Activated naive CD8-positive, alpha-beta T cell treated with anti-CD3 and anti-CD28 coated beads, Interleukin-2, amount 50 U/mL, for 16 hours (primary cell): ENCODE measurements at places on chromosomes 4 and X.

DNA sequence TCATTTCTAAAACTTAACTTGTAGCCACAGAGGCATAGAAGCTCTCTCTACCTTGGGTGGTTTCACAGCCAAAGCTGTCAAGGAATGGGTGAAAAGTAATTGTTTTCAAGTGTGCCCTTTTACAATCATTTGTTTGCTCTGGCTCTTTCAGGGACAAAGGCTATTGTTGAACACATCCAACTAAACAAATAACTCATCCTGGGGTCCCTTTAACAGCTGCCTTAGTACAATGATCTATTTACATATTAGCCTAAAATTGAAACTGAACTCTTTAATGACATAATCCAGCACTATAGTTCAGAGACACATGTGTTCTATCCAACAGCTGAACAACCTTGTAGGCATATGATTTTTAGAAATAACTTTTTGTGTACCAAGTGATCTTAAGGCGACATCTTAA lies 3.7 kb downstream of the HHIP start:
- DNase-seq: no peak

- DNase-seq: no peak
These were observed 46.0 kb downstream of the TMA16 start for GRCh38 chr4:163540448-163540847.

GRCh38 chrX:104795804-104796203 lies 229.8 kb downstream of the IL1RAPL2 start:
- no peak for DNase-seq

GRCh38 chrX:113548308-113549015 lies 707.8 kb upstream of the AMOT start:
- DNase-seq: no peak

DNA sequence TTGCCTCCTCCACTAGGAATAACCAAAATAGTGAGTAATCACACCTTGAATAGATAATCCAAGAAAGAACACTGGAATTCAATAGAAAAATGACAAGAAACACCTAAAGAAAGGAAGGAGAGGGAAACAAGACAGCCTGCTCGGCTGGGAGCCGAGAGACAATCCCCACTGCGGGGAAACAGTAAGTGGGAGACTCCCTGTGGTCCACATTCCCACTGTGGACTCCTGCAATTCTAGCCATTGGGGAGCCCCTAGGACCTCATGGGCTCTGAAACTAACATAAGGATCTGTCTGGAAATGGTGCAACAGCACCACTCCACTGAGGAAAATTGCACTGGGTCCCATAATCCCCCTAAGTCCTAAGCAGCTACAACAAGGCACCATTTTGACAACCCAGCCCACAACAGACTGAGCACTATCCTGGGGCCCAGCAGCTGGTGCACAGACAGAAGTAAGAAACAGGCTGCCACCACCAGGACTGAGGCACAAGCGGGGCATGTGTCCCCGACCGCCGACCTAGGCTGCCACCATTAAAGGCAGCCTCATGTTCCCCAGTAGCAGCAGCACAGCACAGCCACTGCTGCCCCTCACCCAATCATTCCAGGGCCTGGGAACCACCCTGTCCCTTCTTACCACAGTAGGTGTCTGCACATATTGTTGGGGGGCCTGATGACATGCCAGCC lies 14.2 kb downstream of the LRBA start:
- no peak for DNase-seq

DNA sequence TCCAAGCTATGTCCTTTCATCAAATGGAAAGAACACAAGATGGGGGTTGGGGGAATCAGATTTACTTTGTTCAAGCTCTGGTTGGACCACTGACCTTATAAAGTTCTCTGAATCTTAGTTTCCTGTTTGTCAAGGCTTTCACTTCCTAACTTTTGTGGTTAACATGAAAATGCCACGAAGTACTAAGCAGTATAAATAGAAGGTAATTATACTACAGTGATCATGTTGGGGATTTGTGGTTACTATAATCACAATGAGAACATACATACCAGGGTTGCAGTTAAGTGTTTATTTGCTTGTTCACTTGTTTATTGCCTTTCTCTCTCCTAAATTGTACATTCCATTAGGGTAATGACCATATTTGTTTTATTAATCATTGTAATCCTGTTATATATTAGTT lies 53.2 kb downstream of the SPRY1 start:
- DNase-seq: no peak

GRCh38 chrX:45768666-45769236 lies 568.1 kb upstream of the DIPK2B start:
- DNase-seq: no peak

GRCh38 chrX:14598330-14598729 lies 69.0 kb downstream of the GLRA2 start:
- DNase-seq: no peak

- DNase-seq: no peak
These were observed 1119.6 kb downstream of the PCDH18 start for GRCh38 chr4:136412708-136413107.

DNA sequence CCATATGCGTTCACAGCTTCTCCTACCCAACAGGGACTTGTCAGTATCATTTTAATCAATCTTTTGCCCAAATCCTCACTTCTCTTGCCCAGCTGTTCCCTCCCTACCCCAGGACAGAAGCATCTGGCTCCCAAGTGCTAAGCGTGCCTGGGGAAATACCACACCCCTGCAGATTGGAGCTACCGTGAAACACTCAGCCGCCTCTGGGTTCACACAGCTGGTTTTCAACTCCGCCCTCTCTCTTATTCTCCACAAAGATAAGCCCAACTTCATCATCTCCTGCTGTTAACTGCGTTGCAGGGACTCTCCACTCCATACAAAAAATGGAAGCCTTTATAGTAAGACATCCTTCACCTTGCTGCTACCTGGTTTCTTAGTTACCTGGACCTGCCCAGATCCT lies 147.3 kb upstream of the FTHL17 start:
- no peak for DNase-seq

- no peak for DNase-seq
These were observed 118.2 kb downstream of the NAF1 start for GRCh38 chr4:163048447-163048846.

GRCh38 chrX:100731441-100732281 lies at the start of gene SYTL4:
Gene SYTL4 (minus strand): TSS chrX:100732121. CDS start chrX:100702037, 30,084 bp downstream.
- DNase-seq: no peak

GRCh38 chr4:107825072-107825824 lies 516 bp downstream of the SGMS2 start:
- DNase-seq: no peak

GRCh38 chrX:72306085-72306801 lies 529 bp upstream of the CITED1 start:
- no peak for DNase-seq

DNA sequence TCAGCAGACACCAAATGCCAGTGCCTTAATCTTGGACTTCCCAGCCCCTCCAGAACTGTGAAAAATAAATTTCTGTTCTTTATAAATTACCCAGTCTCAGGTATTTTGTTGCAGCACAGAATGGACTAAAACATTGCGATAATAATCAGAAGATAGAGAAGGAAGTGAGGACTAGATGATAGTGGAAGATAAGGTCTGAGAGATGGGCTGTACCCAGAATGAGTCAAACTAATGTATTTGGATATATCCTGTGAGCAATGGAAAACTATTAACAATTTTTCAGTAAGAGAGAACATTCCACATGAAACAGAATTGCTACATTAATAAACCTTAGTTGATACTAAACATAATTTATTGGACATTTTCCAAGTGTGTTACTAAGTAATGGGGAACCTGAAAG lies 93.3 kb downstream of the FANCB start:
- DNase-seq: no peak

- DNase-seq: no peak
These were observed 203.6 kb downstream of the SPRY1 start for GRCh38 chr4:123599920-123600810.

DNA sequence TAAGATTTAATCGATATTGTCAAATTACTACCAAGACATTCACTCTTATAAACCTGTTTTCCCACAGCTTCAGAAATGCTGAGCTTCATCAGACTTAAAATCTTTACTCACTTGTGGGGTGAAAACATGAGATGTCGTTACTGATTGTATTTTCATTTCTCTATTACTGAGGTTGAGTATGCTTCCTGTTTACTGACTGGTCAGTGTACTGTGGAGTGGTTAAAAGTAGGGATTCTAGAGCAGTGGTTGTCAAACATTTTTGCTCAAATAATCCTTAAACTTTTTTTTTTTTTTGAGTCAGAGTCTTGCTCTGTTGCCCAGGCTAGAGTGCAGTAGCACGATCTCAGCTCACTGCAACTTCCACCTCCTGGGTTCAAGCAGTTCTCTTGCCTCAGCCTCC lies 50.3 kb downstream of the NSUN7 start:
- no peak for DNase-seq

GRCh38 chr4:25343671-25344070 lies 31.1 kb downstream of the ZCCHC4 start:
- no peak for DNase-seq
